ENCODE measurements at places on chromosomes 7 and 10.

- H3K4me1 ChIP-seq, result peaks cover 27% of the 10 kb centered on the region
- no peak overlapping the region for H3K27ac ChIP-seq
- peaks cover 4% of the 10 kb centered on the region for H3K27me3 ChIP-seq
These were observed 860 bp downstream of the RPP30 start for GRCh38 chr10:90872648-90873020.

- H3K36me3 ChIP-seq, result no peaks in the 10 kb centered on the region
- H3K27me3 ChIP-seq, result no peaks in the 10 kb centered on the region
- no peak for DNase-seq
- H3K4me1 ChIP-seq, result peaks cover 7% of the 10 kb centered on the region
These were observed 103.9 kb upstream of the WAC start for GRCh38 chr10:28429045-28429444.

DNA sequence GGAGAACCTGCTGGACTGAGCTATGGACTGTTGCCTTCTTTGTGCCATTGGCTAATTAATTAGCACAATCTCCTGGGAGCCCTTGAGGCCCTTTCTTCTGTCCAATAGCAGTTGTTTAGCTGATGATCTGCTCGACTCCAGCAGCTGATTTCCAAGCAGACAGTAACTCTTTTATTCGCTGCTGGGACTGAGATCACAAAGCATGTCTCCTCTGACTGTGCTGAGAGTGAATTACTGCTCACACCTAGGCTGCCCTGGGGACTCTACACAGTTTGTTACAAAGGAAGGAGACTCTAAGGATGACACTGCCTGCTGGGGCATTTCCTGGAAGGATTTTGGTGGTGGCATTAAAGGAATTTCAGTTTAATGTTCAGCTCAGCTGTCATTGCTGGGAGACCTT, 31.4 kb downstream of the CASP7 start:
- H3K27me3 ChIP-seq, result no peaks in the 10 kb centered on the region
- H3K27ac ChIP-seq, result no peak overlapping the region
- H3K4me1 ChIP-seq, result peaks cover 45% of the 10 kb centered on the region
- DNase-seq, result no peak
- no peak overlapping the region for H3K4me3 ChIP-seq

GRCh38 chr7:50475340-50475739, 25.2 kb upstream of the FIGNL1 start:
- H3K4me1 ChIP-seq, result peaks cover 13% of the 10 kb centered on the region
- no peaks in the 10 kb centered on the region for H3K36me3 ChIP-seq
- no peak overlapping the region for H3K4me3 ChIP-seq
- DNase-seq, result no peak
- H3K27ac ChIP-seq, result no peak overlapping the region
- no peaks in the 10 kb centered on the region for H3K27me3 ChIP-seq

DNA sequence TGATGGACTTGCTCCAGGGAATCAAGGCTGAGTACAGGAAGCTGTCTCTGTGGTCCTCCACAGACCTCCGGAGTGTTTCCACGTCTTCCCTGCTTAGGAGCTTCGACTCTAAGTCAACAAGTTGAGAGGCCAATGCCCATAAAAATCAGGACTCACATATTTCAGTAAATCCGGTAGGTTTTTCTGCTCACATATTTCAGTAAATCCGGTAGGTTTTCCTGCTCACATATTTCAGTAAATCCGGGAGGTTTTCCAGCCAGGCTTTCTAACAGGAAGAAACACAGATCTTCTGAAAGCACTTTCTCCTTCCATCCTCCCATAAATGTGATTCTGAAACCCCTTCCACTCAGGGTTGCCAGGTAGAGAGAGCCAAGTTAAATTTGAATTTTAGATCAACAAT, 340.1 kb upstream of the SHH start:
- no peaks in the 10 kb centered on the region for H3K27me3 ChIP-seq
- H3K36me3 ChIP-seq, result no peaks in the 10 kb centered on the region
- H3K27ac ChIP-seq, result no peak overlapping the region
- DNase-seq, result no peak

DNA sequence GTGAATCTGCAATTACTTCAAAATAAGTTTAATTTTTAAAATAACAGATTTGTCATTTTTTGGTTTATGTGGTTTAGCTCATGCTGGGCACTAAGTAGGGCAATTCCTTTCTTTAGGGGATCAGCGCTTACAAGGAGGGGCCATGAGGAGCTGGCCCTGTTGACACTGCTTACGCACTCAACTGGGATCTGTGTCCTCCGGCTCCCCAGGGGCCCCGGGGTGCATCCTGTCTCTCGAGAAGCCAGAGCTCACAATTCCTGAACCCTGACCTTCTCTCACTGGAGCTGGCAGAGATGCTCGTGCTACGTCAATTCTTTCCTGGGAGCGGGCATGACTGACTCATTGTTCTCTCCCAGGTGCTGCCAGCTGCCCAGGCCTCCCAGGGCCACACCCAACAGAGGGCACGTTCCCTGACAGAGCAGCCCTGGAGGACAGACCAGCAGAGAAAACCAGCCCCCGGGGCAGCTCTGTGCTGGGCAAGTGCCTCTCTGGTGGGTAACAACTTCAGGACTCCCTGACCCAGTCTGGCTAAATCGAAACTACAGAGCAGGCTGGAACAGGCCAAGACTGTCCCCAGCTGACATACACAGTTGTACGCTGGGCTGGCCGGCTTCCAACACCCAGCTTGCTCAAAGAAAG, 36.8 kb downstream of the CTBP2 start:
- peak overlapping the region; percentile 77 for H3K27ac ChIP-seq
- H3K4me3 ChIP-seq, result no peak overlapping the region
- peak; percentile 76 for DNase-seq
- no peaks in the 10 kb centered on the region for H3K36me3 ChIP-seq
- H3K4me1 ChIP-seq, result peaks cover 11% of the 10 kb centered on the region

DNA sequence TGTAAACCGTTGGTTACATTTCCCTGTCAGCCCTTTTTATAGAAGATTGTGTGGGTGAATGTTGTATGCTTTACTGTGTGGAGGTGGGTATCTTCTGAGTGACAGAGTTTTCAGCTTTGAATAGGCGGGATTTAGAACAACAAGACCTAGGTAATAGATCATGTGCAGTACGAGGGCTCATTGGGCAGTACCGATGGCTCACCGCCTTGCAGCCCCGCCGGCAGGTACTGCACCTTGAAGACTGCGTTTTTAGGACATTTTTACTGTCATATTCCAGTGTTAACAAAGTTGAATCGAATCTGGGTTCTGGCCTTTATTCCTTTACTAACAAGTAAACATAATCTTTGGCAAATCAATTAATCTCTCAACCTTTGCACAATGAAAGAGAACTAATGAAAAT, 55.9 kb upstream of the NCF1 start:
- H3K36me3 ChIP-seq, result peaks cover 100% of the 10 kb centered on the region
- H3K27ac ChIP-seq, result no peak overlapping the region
- H3K4me3 ChIP-seq, result no peak overlapping the region
- no peak for DNase-seq

All from spleen (tissue), 13 donors.